ENCODE measurements at places on chromosomes 3 and 15.

- no peak for DNase-seq
Measured at GRCh38 chr3:186694288-186695032, 22.7 kb upstream of the KNG1 start.

- no peak for DNase-seq
Measured at GRCh38 chr15:84685304-84685703, 27.3 kb upstream of the NMB start.

GRCh38 chr3:195893044-195893395, 15.3 kb downstream of the TNK2 start:
- no peak for DNase-seq

GRCh38 chr3:37858742-37859141, 2.9 kb upstream of the CTDSPL start:
- DNase-seq: no peak

GRCh38 chr3:65883613-65884012, 155.1 kb downstream of the MAGI1 start:
- DNase-seq: no peak

- DNase-seq: no peak
Measured at GRCh38 chr15:29312387-29312786, 42.8 kb upstream of the NSMCE3 start.

GRCh38 chr15:83947156-83947555, 288.4 kb upstream of the GOLGA6L4 start:
- DNase-seq: no peak

DNA sequence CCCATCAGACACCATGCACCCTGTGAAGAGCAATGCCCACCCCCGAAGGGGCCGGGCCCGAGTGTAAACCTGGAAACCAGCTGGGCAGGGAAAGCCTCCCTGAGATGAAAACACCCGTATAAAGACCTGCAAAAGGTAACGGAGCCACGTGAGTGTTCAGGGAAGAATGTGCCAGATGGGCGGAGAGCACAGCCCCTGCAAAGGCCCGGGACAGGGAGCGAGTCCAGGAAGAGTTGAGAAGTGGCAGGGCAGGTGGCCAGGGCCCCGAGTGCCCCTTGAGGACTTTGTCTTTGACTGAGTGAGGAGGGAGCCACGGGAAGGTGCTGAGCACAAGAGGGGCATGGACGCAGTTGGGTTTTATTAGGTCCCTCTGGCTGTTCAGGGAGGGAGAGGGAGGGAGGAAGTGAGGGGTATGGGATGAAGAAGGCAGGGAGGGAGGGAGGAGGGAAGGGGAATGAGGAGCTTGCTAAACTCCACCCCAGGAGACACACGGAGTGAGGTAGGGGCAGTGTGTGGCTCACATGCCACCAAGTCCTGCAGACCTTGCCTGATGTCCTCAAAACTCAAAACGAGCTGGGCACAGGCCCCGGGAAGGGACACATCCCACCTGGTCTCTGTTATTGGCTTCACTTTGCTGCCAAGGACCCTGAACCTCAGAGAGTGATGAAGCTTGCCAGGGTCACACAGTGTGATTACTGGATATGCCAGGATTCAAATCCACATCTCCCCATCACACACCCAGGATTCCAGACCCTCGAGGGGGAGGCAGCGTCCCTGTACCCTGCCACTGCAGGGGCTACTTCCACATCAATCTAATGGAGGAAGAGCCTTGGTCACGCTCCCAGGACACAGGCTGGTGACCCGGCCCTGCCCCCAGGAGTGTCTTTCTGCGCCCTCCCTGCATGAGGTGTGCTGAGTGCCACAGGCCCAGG, 49.1 kb upstream of the IQSEC1 start:
- DNase-seq: no peak

GRCh38 chr3:156535162-156535627, 19.7 kb downstream of the SSR3 start:
- peak; percentile 49 for DNase-seq

- no peak for DNase-seq
Measured at GRCh38 chr3:188817103-188817934, 354.5 kb upstream of the TPRG1 start.

DNA sequence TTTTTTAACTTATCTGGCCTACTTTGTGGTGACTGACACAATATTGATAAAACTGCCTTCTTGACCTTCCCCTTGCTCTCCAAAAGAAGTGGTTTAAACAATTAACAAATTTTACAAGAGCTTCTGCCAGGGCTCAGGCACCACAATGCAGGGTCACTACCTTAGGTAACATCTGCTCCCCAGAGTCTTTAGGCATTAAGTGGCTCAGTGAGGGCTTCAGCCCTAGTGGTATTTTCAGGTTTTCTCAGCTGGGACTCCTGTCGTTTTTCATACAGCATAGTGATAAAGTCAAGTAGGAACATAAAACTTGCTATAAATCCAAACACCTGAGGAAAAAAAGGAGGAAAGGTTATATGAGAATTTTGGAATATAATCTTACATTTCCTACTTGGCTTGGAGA, 18.9 kb downstream of the CMTM6 start:
- no peak for DNase-seq

- no peak for DNase-seq
Measured at GRCh38 chr3:111924283-111924682, 54.5 kb upstream of the ABHD10 start.

GRCh38 chr3:140529096-140529495, 148.8 kb upstream of the TRIM42 start:
- DNase-seq: no peak

DNA sequence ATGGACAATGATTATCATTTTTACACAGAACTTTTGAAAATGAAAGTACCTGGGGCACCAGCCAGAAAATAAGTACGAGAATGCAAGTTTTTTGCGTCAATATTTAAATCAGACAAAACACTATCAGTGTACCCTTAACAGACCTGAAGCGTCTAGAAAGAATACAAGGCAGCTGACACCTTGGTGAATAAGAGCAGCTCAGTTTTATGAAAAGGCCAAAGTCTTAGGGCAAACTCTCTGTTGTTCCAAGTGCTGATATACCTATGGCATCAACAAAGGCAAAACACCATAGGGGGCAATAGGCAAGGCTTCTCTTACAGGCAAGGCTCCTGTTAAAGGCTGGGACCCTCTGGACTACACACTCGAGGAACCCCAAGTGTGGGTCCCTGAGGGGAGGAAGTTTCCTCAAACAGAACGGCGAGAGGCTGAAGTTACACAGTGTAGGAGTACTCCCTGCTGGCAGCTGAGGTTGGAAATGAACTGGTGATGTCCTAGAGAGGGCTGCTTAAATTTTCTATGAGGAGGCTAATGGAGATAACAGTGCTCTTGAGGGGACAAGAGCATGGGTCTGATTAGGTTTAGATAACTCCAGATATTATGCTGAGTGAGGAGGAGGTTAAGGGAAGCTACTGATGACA, 291.0 kb downstream of the TIGIT start:
- no peak for DNase-seq

DNA sequence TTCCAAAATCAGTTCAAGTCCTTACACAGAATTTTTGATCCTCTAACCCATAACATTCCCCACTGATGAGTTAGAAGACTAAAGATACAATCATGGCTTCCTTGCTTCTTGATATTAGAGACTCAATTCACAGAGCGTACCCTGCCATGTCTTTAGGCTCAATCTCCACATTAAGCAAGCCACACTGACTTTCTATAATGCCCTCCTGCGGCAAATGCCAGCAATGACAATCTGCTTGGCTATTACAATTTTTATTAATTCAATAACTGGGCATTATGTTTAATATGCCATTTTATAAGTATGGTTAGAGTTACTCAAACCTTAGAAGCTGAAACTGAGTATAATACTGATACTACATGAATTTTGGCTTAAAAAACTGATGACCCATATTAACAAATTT, 479.7 kb upstream of the NR2F2 start:
- DNase-seq: no peak

DNA sequence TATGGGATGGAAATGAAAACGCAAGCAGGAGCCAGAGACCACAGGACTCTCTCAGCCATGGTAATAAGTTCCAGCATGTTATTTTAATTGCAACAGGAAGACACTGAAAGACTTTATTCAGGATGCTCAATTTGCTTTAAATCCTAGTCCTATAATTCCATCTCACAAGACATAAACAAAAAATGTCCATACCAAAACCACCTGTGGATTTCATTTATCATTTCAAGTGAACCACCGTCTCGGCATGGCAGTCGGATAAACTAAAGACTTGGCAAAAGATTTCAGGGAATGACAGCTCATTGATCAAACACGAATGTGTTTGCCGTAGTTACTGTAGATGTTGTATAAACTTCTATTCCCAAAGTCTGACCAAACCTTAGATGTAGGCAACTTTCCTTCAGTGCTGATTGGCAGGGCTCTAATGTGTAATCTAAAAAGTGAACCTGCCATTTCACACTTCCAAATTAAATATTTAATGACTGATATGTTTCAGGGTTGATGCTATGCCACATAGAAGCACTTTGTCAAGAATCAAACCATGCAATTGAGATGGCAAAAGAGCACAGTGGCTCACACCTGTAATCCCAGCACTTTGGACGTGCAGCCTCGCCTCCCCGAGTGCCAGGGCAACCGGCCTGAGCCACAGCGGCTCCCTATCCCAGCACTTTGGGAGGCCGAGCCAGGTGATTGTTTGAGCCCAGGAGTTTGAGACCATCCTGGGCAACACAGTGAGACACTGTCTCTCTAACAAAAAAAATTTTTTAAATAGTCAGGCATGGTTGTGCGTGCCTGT, 331.7 kb downstream of the MAGI1 start:
- DNase-seq: no peak

DNA sequence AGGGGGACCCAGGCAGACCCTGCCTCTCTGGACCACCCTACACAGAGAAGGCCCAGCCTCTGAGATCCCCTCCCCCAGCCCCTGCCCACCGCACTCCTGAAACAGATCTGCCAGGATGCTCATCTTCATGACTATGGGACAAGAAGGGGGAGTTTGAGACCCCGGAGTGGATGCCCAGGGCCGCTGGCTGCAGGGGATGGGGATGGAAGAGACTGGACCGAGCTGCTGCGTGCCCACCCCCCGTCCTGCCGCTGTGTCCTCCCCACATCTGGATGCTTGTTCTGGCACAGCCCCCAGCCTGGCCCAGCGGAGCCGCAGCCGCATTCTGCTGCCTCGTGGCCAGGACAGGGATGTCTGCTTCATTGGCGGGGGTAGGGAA, 30.3 kb upstream of the SEMA3F start:
- no peak for DNase-seq

DNA sequence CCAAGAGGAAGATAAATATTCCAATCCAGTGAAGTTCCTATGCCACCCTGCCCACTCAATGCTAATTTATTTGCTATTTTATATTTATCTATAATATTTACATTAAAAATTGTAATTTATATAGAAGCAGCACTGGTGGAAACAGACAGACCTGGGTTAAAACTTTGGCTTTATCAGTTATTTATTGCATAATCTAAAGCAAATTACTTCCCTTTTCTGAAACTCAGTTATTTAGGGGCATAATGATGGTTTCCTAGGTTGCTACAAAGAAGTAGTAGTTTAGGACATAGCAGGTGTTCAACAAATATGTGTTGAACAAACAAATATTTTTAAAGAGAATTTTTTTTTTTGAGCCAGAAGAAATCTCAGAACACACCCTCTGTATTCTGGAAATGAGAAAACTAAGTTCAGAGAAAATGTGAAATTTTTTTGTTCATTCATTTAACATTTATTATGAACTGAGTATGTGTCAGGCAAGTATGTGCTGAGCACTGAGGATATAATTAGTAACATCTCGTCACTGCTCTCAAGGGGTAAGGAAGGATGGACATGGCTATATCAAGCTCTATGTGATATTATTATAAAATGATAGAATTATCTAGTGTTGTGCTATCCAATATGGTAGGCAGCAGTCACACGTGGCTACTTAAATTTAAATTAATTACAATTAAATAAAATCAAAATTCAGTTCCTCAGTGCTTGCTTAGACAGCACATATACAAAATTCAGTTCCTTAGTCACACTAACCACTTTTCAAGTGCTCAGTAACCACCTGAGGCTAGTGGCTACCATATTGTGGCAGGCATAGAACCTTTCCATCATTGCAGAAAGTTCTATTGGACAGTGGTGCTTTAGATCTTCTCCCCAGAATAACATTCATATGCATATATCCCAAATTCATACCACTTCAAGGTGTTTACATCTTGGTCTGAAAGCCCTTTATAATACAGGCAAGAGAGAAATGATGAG, 7.0 kb upstream of the UBE2Q2 start:
- no peak for DNase-seq

DNA sequence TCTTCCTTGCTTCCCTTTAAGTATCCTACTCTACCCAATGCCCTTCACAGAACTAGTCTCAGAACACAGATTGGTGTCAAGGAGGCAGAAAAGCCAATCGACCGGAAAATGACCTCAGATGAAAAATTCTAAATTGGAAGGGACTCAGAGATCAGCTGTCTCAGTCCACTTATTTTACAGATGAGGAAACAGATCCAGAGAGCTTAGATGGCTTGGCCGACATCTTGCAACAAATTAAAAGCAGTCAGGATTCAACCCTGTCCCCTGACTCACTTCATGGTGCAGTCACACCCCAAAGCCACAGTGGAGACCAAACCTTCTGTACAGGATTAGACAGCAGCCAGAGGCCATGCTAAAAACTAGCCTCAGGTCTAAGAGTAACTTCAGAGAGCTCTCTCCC, 169.3 kb upstream of the BHLHE40 start:
- no peak for DNase-seq

DNA sequence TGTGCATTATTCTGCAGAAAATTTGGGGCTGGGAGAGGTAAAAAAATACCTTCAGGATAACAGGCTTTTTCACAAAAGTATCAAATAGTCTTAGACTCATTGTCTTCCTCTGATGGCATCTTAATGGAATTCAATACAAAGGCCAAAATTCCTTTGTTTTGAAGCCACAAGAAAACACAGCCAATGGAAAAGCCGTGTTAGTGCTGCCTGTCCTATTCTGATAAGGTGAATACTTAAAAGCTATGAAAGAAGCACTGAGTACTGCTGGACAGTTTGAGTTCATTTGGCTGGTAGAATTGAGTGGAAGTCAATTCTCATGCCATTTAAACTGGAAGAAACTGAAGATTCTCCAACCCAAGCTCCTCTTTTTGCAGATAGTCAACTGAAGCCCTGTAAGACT, 395.3 kb upstream of the TPRG1 start:
- DNase-seq: no peak

DNA sequence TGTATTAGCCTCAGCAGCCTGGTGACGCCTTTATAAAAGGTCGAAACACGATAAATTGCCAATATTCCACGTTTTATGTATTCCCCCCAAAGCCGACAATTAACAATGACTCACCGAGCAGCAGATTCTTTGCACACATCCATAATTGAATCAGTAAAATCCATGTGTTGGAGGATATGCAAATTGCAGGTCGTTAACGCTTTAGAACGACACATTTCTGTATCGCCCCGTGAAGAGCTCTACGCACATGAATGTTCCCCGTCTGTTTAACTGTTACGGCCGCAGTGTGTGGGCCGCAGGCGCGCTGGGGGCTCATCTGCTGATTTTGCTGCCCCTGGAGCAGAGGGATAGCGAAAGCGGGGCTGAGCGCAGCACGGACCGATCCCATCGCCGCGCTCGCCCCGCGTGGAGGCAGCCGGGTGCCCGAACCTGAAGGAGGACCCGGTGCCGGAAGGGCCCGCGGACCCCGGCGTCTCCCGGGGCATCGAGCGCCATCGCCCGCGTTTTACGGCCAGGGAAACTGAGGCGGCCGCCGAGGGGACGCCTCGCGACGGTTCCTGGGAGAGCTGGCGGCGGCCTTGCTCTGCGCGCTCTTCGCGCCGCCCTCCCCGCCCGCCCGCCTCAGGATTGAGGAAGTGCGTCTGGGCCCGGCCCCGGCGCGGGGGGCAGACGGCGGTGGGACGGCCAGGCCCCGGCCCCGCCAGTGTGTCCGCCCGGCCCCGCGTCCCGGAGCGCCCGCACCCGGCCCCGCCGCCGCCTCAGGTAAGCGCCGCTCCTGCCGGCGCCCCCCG, at the start of gene LRRK1:
TSS of gene LRRK1 (plus strand) at position 668 of the 791 bp plus-strand sequence. CDS start 5,276 bp downstream, outside the sequence.
- DNase-seq: peak; percentile 29

- no peak for DNase-seq
Measured at GRCh38 chr3:127747066-127747465, 74.3 kb downstream of the ABTB1 start.
